ENCODE measurements at places on chromosomes 13 and 19.
A peak's percentile ranks its signal among the peaks of the same experiment; 100 is the strongest.

DNA sequence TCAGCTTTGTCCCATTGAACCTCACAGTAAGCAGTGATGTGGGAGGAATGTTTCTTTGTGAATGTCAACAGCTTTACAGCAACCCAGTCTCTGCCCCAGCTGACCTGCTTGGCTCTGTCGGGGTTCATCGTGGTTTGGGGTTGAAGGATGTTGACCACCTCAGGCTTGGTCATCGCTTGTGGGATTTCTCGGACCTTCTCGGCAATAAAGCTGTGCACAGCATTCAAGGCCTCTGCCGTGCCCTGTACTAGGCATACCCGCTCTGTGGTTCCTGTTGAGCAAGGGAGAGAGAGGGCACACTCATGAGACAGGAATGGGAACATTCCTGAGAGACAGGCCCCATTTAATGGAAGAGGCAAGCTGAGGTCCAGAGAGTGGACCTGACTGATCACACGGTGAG lies 20.0 kb downstream of the NOVA2 start:
- DNase-seq, result no peak

DNA sequence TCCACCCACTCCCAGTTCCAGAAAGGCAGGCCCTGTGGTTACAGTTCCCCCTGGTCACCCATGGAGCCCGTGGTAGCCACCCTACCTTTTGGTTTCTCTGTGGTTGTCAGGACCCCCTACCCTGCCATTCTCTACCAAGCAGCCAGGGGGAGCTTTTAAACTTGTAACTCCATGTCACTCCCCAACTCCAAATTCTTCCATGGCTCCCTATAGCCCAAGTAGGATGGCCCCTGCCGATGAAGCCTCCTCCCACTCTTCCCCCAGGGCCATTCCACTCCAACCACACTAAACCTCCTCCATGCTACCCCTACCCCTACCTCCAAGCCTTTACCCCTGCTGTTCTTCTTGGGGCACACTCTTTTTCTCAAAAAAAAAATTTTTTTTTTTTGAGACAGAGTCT lies 2.2 kb downstream of the S1PR2 start:
- no peak for DNase-seq

- DNase-seq, result no peak
Measured at GRCh38 chr13:108463340-108463739, 166.1 kb upstream of the MYO16 start.

DNA sequence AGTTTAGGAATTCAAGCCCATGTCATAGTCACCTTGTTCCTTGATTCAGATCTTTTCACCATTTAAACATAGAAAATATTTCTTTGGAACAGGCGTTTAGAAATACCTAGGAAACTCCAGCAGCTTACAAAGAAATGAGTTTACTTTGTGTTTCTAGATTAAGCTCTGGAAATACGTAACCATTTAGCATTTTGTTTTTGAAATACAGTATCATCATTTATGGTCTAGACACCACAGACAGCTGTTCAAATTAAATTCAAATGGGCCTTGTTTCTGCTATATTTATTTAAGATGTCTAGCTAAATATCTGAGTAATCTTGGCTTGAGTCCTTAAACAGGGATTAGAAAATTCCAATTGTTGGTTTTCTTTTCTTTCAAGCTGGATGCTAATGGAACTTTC lies 228.5 kb downstream of the NDFIP2 start:
- DNase-seq, result no peak

GRCh38 chr19:19051478-19052213 lies 12.1 kb upstream of the SLC25A42 start:
- DNase-seq, result no peak

GRCh38 chr13:20128459-20128931 lies 32.4 kb downstream of the GJA3 start:
- DNase-seq, result no peak

DNA sequence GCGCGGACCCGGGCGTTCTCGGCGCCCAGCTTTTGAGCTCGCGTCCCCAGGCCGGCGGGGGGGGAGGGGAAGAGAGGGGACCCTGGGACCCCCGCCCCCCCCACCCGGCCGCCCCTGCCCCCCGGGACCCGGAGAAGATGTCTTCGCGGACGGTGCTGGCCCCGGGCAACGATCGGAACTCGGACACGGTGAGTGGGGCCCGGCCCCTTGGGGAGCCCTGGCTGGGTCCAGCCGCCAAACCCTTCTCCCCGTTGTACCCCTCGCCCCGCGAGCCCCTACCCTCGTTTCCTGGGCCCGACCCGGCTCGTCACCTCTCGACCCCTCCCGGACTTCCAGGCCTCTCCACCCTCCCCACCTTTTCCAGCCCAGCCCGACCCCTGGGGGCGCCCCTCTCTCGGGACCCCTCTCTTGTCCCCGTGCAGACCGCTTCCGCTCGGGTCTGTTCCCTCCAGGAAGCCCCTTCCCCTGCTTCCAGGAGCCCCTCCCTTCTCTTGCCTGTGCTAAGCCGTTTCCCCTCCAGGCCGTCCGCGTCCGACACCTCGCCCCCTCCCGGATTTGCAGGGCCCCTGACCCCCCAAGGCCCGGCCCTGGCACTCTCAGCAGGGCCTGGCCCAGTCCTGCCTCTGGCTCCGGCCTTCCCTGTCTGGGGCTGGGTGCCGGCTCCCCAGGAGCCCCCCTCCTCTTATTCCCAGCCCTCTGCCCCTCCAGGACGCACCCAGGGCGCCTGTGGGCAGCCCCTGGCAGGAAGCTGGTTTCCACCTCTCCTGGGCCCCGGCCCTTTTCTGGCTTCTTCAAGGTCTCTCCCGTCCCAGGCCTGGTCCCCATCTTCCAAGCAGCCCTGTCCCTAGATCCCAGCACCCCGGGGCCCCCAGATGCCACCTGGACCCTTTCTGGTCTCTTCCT lies 632 bp downstream of the MARK4 start:
- DNase-seq, result no peak

DNA sequence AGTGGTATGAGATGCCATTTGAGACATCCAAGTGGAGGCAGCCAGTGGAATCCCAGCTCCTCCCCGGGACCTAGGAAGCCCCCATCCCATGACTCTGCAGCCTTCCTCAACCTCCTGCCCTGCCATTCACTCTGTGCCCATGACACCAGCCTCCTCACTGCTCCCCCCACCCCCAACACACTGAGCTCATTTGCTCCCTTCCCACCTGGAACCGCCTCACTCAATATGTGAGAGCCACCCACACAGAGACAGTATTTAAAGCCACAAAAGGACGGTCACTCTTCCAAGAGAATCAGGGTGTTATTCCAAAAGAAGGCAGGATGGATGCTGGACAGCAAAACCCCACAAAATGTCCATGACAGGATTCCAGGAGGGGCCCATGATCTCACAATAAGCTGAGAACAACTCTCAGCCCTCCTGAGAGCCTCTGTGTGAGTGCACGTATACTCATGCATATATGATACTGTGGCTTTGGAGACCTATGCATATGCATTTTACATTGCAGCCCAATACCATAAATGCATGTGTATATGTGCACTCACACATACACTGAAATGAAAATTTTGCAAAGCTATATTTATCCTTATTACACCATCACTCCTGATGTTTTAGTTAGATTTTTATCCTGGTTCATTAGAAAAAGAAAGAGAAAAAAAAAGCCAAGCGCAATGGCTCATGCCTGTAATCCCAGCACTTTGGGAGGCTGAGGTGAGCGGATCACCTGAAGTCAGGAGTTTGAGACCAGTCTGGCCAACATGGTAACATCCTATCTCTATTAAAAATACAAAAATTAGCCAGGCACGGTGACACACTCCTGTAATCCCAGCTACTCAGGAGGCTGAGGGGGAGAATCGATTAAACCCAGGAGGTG lies 10.8 kb upstream of the RANBP3 start:
- no peak for DNase-seq

GRCh38 chr13:27691207-27691606 lies 69.5 kb downstream of the POLR1D start:
- no peak for DNase-seq

GRCh38 chr19:32901504-32902161 lies 32.1 kb upstream of the SLC7A9 start:
- no peak for DNase-seq

DNA sequence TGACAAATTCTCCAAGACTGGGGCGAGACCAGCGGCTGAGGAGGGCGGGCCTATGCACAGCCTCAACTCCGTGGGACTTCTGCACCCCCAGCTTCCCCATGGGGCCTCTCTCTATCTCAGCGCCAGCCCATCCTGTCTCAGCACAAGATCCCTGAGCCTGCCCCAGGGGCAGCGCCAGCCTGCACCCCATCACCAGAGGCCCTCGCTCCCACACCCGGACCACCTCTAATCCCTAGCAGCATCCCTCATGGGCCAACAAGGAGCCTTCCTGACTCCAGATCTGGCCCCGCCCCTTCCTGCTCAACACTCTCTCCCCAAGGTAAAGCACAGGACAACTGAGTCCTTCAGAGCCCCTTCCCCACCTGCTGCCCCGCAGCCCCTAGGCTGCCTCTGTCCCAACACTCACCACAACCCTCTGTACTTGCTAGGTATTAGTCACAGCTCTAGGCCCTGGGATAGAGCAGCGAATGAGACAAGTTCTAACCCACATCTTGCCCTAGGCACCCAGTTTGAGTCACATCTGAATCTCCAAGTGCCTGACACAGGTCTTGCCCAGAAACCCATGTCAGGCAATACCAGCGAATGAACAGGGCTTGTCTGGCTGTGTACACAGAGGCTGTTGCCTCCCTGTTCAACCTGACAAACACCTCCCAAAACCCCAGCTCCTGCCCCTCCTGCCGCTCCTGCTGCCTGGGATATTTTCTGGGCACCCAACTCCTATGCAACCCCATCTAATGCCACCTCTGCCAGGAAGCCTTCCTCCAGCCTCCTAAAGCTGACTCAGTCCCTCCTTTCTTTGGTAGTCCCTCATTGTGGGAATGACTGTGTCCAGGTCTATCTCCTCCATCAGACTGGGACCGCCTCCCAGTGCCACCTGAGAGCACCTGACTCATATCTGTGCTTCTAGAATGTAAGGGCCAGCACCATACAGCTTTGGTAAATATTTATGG lies 18.6 kb downstream of the GRIK5 start:
- DNase-seq, result no peak

GRCh38 chr19:40523322-40524047 lies 53.2 kb upstream of the SHKBP1 start:
- peak; percentile 62 for DNase-seq

- DNase-seq, result peak; percentile 92
Measured at GRCh38 chr19:3516675-3517207, 10.6 kb downstream of the FZR1 start.

DNA sequence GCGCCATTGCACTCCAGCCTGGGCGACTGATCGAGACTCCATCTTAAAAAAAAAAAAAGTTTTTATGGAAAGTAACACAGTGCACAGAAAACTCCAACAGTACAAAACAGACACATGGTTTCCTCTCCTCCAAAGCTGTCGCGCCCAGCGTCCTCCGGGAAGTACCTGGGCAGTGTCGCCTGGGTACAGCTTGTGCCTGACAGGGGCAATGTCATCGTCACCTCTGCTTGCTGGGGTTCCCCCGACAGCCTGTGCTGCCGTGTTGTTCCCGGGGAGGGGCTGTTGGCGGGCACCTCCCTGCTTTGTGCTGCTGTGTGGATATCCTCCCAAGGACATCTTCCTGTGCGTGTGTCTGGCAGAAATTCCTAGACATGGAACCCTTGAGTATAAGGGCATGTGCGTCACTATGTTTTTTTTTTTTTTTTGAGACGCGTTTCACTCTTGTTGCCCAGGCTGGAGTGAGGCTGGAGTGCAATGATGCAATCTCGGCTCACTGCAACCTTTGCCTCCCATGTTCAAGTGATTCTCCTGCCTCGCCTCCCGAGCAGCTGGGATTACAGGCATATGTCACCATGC lies 2.4 kb upstream of the F2RL3 start:
- DNase-seq, result no peak

DNA sequence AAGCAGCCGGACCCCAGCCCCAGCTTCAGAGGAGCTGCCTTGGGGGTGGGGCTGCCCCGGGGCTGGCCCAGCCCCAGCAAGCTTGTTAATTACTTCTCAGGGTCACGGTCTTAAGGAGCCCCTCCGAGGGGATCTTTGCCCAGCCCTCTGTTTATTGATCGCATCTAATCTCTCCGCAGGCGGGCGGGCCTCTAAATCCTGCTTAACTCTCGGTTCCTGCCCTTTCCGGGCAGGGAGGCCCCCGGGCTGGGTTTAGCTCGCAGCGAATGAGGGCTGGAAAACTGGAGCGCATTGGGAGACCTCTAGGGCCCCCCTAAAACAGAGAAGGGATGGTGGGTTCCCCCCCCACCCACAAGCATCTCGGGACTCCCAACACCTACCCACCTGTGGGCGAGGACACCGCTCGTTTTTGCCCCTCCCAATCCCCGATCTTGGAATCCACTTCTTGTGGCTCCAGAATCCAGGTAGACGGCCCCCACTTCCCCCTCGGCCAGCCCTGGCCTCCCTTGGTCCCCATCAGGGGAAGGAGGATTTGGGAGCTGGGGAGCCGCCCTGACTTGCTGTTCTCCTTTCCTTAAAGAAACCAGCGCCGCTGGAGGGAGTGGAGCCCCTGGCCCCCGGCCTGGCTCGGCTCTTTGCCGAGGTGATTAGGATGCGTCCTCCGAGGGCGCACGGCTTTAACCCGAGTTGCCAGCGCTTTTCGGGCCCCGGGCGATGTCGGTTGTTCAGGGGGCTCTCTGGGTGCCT lies 59.5 kb upstream of the ADGRL1 start:
- DNase-seq, result no peak

- DNase-seq, result no peak
Measured at GRCh38 chr19:2341982-2342381, 13.5 kb downstream of the SPPL2B start.

All from NCI-H774 (cell line).